ENCODE measurements at places on chromosomes 7 and 10.

- DNase-seq = no peak
Observed at GRCh38 chr10:97810446-97810845, 38.6 kb upstream of the SFRP5 start.

DNA sequence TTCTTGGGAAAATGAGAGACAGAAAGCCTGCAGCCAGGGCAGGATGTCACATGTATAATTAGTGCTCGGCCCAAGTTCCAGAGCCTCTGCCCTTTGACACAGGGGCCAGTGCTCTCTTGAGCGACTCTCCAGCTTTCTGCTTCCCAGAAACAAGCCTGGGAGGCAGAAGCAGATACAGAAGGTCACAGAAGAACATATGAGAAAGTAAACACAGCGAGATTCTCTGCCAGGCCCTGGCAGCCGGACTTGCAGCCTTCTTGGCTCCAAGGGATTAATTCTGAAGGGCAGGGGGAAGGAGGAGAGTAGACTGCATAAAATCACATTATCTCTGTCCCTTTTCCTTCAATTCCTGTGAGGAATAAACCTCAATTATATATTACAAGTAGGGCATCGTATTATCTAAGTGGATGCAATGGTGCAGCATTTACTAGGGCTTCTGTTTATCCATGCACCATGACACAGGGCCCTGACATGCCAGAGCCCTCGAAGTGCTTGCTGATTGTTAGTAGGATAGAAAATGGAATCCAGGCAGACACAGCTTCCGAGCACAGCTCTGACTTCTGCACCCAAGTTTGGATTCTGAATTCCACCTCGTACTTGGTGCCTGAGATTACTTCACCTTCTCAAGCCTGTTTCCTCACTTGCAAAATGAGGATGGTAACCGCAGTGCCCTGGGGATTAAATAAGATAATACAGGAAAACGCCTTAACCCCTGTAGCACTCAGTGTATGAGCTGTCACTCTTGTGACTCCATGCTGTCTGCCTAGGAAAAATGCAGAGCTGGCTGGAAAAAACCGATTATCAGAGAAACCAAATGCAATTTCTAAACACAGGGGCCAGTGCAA is 536.5 kb downstream of the TNS3 start:
- no peak for DNase-seq

- DNase-seq = no peak
Observed at GRCh38 chr7:142548978-142549377, 200.3 kb upstream of the PRSS1 start.

- no peak for DNase-seq
Observed at GRCh38 chr10:126842836-126843235, 62.4 kb upstream of the DOCK1 start.

GRCh38 chr10:114300036-114300645 is 61.1 kb downstream of the VWA2 start:
- DNase-seq = no peak

- no peak for DNase-seq
Observed at GRCh38 chr7:100147278-100147677, 1.4 kb upstream of the LAMTOR4 start.

GRCh38 chr10:100773646-100774045 is 28.3 kb downstream of the PAX2 start:
- DNase-seq = no peak

DNA sequence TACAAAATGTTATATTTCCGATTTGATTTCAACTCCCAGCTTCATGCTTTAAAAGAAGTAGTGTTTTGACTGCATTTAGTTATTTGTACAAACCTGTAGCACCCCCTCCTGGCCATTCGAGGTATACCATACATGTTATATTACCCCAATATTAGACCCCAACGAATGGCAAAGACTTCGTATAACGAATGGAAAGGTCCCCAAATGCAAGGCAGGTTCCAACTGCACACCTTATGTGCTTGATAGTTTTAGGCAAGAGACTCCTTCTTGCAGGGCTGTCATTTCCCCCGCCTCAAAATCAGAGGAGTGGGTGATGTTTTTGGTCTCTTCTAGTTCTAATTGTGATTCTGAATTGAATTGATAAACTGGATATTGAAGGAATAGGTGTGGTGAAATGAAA is 101.1 kb upstream of the TARP start:
- peak; percentile 70 for DNase-seq

DNA sequence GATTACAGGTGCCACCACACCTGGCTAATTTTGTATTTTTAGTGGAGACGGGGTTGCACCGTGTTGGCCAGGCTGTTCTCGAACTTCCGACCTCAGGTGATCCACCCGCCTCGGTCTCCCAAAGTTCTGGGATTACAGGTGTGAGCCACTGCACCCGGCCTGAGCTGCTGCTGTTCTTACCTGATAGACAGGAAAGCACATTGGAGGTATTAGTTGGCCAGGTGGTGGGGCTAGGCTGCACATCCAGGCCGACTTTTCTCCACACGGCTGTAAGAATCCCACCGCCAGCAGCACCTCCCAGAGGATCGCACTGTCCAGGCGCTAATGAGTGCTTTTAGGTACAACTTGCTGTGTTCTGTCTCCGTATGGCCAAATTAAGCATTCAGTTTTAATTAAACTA is 112.6 kb downstream of the WDR37 start:
- no peak for DNase-seq

- no peak for DNase-seq
Observed at GRCh38 chr10:593901-594457, 95.5 kb downstream of the DIP2C start.

DNA sequence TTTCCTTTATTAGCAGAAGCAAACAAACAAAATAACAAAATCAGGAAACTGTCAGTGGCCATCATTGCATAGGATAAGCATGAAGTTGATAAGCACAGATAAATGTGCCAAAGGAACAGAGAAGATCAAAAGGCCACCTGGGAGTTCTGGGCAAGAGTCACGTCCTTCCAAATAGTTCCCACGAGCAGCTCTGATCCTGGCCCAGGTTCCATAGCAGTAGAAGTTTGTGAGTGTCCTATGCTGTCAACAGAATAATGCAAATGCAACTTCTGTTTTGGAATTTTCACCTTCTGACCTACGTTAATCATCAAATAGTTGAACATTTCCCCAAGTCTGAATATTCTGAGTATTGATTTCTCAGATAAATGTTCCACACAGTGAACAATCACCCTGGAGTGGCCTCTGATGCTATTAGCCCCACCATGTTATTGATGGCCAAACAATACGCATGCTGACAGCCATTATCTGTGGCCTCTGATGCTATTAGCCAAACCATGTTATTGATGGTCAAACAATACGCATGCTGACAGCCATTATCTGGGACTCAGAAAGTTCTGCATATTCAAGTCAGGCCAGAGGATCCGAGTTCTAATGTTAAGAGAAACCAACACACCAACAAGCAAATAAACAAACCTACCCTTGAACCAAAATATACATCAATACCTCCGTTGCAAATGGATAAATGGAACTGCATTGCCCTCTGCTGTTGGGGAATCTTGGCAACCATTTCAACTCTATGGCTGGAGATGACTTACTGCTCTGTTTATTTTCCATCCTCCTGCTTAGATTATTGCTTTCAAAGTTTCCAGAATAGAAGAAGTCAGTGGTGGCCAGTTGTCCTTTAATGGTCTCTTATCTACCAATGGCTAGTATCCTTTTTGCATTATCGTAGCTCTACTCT is 63.3 kb downstream of the MRC1 start:
- DNase-seq = no peak

GRCh38 chr7:3416453-3416852 is 115.4 kb downstream of the SDK1 start:
- no peak for DNase-seq

GRCh38 chr7:93055543-93056107 is 62.2 kb downstream of the SAMD9 start:
- peak; percentile 59 for DNase-seq

GRCh38 chr7:130891254-130892094 is 157.5 kb upstream of the KLF14 start:
- no peak for DNase-seq

Data from CD4-positive, alpha-beta T cell treated with Interleukin-15 for 4 hours (primary cell).